ENCODE measurements at places on chromosomes 6 and 20. TPM values are rescaled to one million over a fixed set of nuclear protein-coding genes. Genes with fewer than 3 reads are reported as not detected.

PLCB1 gene
- 0.58 TPM for total RNA-seq

CLDN20 gene
- not detected for total RNA-seq

PNPLA1 gene
- total RNA-seq: not detected

CALHM6 gene
- total RNA-seq: not detected

GPR31 gene
- total RNA-seq: not detected

APOBEC2 gene
- total RNA-seq: not detected

PGC gene
- total RNA-seq: not detected

BMP6 gene
- 18.8 TPM for total RNA-seq

RGS17 gene
- total RNA-seq: 8.5 TPM

LTA gene
- not detected for total RNA-seq

BCAS4 gene
- 30.7 TPM for total RNA-seq

HTR1E gene
- not detected for total RNA-seq

ZC2HC1B gene
- not detected for total RNA-seq

PPP1R3G gene
- 1.6 TPM for total RNA-seq

SLC17A1 gene
- not detected for total RNA-seq

GPR6 gene
- total RNA-seq: not detected

PNLDC1 gene
- total RNA-seq: not detected

GRM4 gene
- 0.29 TPM for total RNA-seq

CCM2L gene
- total RNA-seq: 0.45 TPM

TAPBP gene
- total RNA-seq: 35.4 TPM

DAAM2 gene
- not detected for total RNA-seq

AURKA gene
- total RNA-seq: 99.1 TPM

SCRT2 gene
- not detected for total RNA-seq

SAPCD1 gene
- 3.7 TPM for total RNA-seq

DNAH8 gene
- total RNA-seq: not detected

KIAA1586 gene
- 6.2 TPM for total RNA-seq

TENT5A gene
- total RNA-seq: 0.82 TPM

DEFB126 gene
- total RNA-seq: not detected

SLC32A1 gene
- total RNA-seq: not detected

TTLL9 gene
- 0.15 TPM for total RNA-seq

SYCP2 gene
- total RNA-seq: 0.41 TPM

DEFB118 gene
- not detected for total RNA-seq

HLA-DRA gene
- total RNA-seq: not detected

IGF2R gene
- 26.5 TPM for total RNA-seq

MYCT1 gene
- total RNA-seq: not detected

ZBTB46 gene
- total RNA-seq: 0.86 TPM

GSTA2 gene
- total RNA-seq: not detected

RAB44 gene
- total RNA-seq: 0.03 TPM

FILIP1 gene
- total RNA-seq: 0.30 TPM

GNMT gene
- total RNA-seq: not detected
